Activated CD4-positive, alpha-beta T cell treated with anti-CD3 and anti-CD28 coated beads for 36 hours (primary cell): ENCODE measurements at places on chromosomes 5 and 9.

DNA sequence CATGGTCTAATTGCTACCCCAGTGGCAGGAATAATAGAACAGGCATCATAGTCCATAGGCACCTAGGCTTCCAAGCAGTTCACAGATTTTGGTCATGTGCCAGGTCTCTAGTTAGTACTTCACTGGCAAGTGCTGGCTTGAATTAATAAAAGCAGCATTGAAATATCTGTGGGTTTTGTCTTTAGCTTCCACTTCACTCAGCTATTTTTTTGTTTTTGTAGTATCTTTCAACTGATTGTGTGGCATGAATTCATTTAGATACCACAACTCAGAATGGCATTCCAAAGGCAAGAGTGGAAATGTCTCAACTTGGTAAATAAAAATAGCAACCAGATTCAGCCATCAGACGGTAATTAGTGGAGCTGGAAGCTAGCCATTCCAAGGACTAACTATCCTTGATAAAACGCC, 27.9 kb upstream of the ITGA2 start:
- no peak for DNase-seq

DNA sequence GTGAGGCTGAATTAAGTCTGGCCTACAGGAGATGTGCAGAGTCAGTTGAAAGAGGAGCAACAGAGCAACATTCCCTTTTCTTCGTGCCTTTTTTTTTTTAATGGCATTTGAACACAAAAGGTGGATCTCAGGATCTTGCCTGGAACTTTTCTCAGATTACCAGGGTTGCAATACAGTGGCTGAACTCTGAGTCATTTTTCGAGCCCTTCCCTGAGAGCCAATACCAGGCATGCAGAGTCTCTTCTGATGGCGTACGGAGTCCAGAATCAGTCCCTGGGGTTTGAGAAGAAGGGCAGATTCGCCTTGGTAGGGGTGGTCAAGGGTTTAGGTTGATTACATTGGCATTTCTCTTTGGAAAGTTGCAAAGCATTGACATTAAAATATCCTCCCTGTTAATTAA, 271.5 kb downstream of the GAS1 start:
- DNase-seq = no peak

- DNase-seq = peak; percentile 18
Measured at GRCh38 chr9:34638138-34638445, 505 bp upstream of the SIGMAR1 start.

GRCh38 chr5:34001241-34001841, 6.5 kb downstream of the AMACR start:
- DNase-seq = no peak

- DNase-seq = no peak
Measured at GRCh38 chr5:42880496-42881150, 68.9 kb upstream of the SELENOP start.

- no peak for DNase-seq
Measured at GRCh38 chr5:73317523-73317922, 131.1 kb downstream of the FOXD1 start.

DNA sequence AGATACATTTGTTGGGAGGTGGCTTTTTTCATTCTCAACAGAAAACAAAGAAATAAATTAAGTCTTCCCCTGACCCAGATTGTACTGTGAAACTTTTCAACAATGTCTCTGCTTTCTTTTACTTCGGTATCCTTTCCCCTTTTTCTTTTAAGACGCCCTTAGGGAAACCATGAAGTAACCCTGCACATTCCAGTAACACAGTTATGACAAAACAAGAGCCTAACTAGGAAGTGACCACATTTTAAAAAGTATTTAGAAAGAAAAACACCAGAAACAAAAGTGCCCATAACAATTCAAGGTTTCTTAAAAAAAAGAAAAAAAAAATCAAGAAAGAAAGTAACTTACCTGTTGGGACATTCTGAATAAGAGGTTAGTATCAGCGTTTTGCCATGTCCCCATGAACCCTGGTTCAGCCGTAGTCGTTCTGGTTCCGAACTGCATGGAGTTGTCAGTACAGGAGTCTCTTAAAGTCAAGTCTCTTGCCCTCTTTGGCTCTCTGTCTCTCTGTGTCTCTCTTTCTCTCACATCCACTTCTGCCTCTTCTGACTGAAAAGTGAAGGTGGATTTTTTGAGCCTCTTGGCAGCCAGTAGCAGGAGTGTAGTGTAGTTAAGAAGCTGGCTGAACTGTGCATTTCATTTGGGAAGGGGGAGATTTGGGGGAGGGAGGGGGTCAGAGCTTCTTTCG, 142.9 kb downstream of the BNC2 start:
- DNase-seq = no peak

DNA sequence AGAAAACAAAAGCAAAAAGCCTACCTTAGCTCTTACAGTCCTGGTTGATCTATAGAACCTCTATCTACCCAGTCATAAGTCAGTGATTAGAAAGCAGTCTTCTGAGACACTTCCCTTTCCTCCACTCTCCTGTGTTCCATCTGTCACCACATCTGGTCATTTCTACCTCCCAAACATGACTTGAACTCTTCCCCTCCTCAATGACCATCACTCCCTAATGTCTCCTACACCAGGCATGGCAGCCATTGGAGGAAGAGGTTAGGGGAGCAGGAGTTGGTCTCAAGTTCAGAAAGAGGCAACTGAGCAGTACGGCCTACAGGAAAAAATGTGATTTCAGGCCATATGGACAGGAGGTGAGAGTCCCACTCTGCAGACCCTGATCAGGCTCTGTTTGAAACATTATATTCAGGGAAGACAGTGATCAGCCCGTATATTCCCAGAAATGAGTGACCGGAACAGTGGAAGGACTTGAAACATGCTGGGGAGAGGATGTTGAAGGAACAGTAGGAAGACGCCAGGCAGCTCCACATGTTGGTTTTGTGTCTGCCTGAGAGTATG, 12.0 kb downstream of the ABLIM3 start:
- DNase-seq = no peak

DNA sequence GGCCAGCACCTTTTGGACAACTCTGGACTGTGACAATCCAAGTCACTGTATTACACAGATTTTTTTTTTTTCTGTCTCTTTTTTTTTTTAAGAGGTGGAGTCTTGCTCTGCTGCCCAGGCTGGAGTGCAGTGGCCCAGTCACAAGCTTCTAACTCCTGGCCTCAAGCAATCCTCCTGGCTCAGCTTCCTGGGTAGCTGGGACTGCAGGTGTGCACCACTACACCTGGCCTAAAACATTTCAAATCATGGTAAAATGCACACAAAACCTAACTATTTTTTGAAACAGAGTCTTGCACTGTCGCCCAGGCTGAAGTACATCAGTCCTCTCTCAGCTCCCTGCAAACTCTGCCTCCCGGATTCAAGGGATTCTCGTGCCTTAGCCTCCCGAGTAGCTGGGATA, 7.2 kb upstream of the N4BP3 start:
- DNase-seq = no peak

- DNase-seq = no peak
Measured at GRCh38 chr9:101739311-101739710, 864 bp upstream of the GRIN3A start.

DNA sequence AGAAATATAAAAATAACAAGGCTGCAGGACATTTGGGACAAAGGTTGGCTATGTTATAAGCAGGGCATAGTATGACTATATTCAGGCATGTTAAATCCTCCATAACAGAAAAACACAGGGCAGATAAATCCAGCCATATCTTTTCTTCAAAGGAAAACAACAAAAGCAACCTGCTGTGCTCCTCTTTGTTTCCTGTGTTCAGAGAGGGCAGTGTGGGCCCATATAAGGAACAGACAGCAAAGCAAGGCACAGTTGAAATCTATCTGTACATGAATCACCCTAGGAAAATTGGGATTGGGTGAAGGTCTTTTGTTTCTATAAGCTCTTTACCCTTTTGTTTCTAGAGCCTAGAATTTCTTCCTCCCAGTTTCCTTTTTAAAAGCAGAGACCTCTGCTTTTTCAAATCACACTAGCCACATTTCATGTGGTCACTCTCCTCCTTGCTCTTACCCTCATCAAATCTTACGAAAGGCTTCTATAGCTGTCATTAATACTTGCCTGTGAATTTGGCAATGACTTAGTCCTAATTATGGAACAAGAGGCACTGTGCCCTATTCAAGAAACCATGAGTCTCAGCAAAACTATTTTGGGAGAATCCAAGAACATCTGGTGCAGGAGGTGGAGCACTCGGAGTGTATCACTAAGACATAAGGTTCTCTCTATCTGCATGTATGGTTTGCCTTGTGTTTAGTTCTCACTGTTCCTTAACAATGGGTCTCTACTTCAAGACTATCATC, 1.8 kb downstream of the GZMA start:
- DNase-seq = no peak

DNA sequence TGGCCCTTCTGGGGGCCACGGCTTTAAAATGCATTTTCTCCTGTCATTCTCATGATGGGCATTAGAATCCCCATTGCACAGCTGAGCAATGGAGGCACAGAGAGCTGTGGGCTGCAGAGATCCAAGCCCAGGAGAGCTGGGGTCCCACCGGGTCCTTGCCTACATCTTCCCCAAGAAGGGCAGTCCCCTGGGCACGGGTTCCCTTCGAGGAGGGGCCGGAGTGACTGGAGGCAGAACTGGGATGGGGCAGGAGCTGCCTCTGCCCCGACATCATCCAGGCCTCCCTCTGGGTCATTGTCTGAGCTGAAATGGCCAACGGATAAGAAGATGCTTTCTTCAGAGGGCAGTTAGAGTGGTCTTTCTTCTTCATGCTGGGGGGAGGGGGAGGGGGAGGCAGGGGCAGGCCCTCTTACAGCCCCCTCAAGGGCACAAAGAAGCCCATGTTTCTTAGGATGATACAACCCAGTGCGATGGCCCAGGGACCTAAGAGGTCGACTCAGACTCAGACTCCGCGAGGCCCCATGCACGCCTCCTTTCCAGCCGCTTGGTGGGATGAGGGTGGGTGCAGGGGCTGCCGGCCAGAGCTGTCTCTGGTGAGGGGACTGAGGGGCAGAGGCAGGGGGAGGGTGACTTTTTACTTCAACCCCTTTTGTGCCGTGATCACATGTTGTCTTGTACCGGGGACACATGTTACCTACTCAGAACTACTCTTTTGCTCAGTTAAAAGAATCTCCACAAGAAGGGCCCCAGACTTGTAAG, 112.4 kb upstream of the IRX2 start:
- no peak for DNase-seq

DNA sequence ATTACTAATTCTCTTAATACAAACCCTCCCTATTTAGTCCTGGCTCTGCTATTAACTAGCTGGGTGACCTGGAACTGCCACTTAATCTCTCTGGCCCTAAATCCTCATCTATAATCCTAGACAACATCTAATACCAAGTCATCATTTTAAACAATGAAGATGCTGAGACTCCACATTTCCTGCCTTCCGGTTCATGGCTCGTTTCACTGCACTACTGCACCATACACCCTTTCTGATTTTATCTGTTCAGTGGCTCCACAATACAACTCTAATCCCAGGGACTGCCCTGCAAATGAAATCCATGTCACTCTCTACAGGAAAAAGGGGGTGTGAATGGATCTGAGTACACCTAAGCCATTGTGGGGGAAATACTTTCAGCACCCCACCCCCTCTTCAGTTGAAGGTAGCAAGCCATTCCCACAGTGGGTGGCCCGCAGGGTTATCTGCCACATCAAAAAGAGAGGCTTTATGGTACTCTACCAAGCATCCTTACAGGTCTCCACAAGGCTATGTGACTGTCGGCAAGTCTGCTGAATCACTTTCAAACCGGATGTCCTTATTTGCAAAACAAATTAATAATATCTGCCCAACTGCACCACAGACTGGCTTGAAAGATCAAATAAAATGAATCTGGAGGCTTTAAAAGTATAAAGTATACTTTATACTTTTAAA, 89.5 kb downstream of the EPB41L4A start:
- DNase-seq = peak; percentile 7

- no peak for DNase-seq
Measured at GRCh38 chr5:9787861-9788600, 157.9 kb upstream of the TAS2R1 start.

DNA sequence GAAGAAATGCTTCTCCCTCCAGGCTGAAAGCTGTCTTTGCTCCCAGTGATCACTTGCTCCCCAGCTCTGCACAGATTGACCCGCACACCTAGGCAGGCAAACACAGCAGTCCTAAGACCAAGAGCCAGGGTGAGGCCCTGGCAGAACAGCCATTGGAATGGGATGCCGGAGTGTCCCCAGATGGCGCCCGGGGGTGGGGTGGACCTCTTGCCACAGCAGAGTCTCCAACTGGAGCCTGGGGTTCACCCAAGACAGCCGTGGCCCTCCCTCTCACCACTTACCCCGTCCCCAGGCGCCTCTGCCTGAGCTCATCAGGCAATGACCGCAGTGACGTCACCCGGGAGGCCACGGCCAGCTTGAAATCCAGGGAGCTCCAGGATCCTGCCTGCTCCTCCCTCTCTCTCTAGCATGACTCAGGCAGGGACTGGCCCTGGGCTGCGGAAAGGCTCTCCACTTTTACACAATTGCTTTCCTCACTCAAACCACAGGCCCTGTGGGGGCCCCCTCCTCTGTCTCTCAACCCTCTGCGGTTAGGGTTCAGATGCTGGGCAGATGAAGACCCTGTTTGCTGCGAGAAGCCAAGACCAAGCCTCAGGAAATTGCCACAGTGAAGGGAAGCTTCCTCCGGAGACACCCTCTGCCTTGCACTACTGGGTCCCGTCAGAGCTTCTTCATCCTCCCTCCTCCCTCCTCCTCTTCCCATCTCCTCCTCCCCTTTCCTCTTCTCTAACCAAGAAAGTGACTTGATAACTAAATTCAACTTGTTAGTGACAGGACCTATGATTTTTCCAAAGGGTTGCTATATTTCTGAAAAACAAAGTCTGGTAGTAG, 24.3 kb upstream of the PTGES start:
- peak; percentile 87 for DNase-seq

DNA sequence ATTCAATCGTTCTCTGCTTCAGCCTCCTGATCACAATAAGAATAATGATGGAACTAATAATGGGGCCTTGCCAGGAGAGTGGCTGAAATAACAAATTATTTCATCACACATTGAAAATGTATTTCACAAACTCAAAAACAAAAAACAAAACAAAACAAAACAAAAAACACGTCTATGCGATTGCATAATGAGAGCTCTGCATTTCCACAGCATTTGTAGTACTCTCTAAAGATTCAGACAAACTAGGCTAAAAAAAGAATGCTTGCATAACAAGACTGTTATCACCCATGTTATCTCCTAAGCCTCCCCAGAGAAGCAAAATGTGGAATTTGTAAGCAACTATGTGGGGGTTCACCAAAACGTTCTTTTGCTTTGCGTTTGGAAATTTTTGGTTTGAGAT, 48.1 kb downstream of the PRELID2 start:
- no peak for DNase-seq

DNA sequence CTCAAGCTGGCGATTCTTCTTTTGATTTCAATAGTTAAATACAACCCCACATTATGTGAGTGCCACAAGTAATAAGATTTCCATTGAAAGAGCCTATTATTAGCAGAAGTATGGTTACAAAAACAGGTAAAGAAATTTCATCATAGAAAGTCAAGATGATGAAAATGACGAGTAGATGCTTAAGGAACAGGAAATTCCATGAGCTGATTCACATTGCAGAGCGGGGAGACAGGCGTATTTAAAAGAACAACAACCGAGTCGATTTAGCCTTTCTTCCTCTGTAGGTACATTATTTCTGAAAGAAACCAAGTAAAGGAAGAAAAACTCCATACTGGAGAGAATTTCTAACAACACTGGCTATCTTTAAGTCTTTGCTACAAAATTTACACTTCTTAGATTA, 310.4 kb downstream of the SLF1 start:
- DNase-seq = no peak

GRCh38 chr9:29556317-29556716, 1983.0 kb upstream of the C9orf72 start:
- no peak for DNase-seq

- no peak for DNase-seq
Measured at GRCh38 chr9:129145841-129146292, 32.2 kb downstream of the IER5L start.
